ENCODE measurements at places on chromosomes 7 and 10. TPM values are rescaled to one million over a fixed set of nuclear protein-coding genes. Genes with fewer than 3 reads are reported as not detected.

RGS10 gene
- total RNA-seq: 2.1 TPM

NEUROG3 gene
- not detected for total RNA-seq

GJD4 gene
- not detected for total RNA-seq

SLC29A4 gene
- 1.4 TPM for total RNA-seq

AKAP9 gene
- 43.3 TPM for total RNA-seq

OR2A12 gene
- not detected for total RNA-seq

MYPN gene
- total RNA-seq: 0.11 TPM

ACSL5 gene
- total RNA-seq: 59.6 TPM

TPST1 gene
- 25.6 TPM for total RNA-seq

STAG3 gene
- 0.60 TPM for total RNA-seq

ZNF487 gene
- 2.1 TPM for total RNA-seq

CREM gene
- total RNA-seq: 61.5 TPM

APBB1IP gene
- total RNA-seq: 0.11 TPM

ADCY1 gene
- total RNA-seq: 0.86 TPM

CDC14C gene
- total RNA-seq: under 0.01 TPM

GPR37 gene
- total RNA-seq: 0.22 TPM

NEURL1 gene
- total RNA-seq: 0.09 TPM

PPP1R17 gene
- total RNA-seq: not detected

SPDYE11 gene
- not detected for total RNA-seq

COBL gene
- total RNA-seq: 0.09 TPM

AKR1E2 gene
- 21.7 TPM for total RNA-seq

ZNF853 gene
- total RNA-seq: 5.2 TPM

ZNF37A gene
- total RNA-seq: 8.3 TPM

CSTF2T gene
- 31.2 TPM for total RNA-seq

STMP1 gene
- total RNA-seq: 10.1 TPM

PLEKHS1 gene
- total RNA-seq: not detected

PRKG1 gene
- 3.0 TPM for total RNA-seq

CPN1 gene
- not detected for total RNA-seq

HOXA5 gene
- total RNA-seq: 10.7 TPM

SH2D4B gene
- under 0.01 TPM for total RNA-seq

ERV3-1 gene
- 2.9 TPM for total RNA-seq

CALML5 gene
- not detected for total RNA-seq

UCMA gene
- total RNA-seq: not detected

NDUFA5 gene
- 39.0 TPM for total RNA-seq

MBL2 gene
- not detected for total RNA-seq

CPA4 gene
- total RNA-seq: 0.54 TPM

EIF5AL1 gene
- 0.17 TPM for total RNA-seq

TDRD1 gene
- total RNA-seq: not detected

ARL4A gene
- 635 TPM for total RNA-seq

CRPPA gene
- 1.8 TPM for total RNA-seq

TLX1 gene
- not detected for total RNA-seq

AKR1C2 gene
- 146 TPM for total RNA-seq

SYT15B gene
- 1.2 TPM for total RNA-seq

ADCYAP1R1 gene
- total RNA-seq: under 0.01 TPM

HOXA13 gene
- not detected for total RNA-seq

NRF1 gene
- total RNA-seq: 15.0 TPM

Measured in dermis lymphatic vessel endothelial cell (primary cell).